ENCODE measurements at places on chromosomes 2 and 18.

DNA sequence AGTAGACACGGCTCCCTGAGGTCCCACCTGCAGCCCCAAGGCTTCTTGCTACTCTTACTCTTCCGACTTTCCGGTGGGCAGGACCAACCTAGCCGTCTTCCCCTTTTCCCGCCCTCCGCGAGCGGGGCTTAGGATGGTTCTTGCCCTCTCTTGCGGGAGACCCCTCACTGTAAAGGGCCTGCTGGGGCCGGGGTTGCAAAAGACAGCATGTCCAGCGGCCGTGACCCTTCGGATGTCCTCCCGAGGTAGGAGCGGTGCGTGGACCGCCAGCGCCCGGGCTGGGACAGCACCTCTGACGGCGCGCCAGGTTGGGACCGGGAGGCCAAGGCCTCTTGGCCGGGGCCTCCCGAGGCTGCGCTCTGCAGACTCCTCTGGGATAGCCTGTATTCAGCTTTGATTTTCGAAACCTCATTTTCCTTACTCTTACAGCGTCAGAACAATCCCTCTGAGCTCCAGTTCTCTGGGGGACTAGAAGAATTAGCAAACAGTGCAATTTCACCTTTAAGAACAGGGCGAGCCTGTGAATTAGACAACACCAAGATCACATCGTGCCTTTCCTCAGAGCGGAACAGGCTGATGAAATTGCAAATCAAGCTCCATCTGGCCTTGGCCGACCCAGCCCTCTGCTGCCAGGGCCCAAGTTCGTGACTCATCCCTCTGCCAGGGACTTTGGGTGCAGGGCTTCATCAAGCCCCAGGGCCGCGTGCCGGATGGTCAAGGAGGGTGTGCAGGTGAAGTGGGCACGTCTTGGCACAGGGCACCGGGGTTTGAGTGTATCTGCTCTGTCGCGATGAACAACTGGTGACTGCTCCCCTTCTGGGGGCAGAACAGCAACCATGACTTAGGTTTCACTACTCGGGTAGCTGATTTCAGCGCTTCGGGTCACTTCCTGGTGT, 777 bp downstream of the MOCOS start:
- no peak for DNase-seq

- DNase-seq, result no peak
Observed at GRCh38 chr2:103355287-103355686, 593.5 kb downstream of the TMEM182 start.

- no peak for DNase-seq
Observed at GRCh38 chr18:27780061-27780745, 396.7 kb downstream of the CDH2 start.

GRCh38 chr2:85744055-85744454, 9.7 kb upstream of the ATOH8 start:
- no peak for DNase-seq

- no peak for DNase-seq
Observed at GRCh38 chr18:172361-172760, 14.0 kb downstream of the USP14 start.

GRCh38 chr2:228658998-228659397, 477.5 kb upstream of the SPHKAP start:
- no peak for DNase-seq

DNA sequence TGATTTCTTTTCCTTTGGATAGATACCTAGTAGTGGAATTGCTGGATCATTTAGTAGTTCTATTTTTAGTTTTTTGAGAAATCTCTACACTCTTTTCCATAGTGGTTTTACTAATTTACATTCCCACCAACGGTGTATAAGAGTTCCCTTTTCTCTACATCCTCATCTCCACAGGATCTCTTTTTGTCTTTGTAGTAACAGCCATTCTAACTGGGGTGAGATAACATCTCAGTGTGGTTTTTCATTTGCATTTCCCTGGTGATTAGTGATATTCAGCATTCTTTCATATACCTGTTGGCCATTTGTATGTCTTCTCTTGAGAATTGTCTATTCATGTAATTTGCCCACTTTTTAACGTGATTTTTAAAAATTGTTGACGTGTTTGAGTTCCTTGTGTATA, 13.8 kb downstream of the RFTN2 start:
- no peak for DNase-seq

DNA sequence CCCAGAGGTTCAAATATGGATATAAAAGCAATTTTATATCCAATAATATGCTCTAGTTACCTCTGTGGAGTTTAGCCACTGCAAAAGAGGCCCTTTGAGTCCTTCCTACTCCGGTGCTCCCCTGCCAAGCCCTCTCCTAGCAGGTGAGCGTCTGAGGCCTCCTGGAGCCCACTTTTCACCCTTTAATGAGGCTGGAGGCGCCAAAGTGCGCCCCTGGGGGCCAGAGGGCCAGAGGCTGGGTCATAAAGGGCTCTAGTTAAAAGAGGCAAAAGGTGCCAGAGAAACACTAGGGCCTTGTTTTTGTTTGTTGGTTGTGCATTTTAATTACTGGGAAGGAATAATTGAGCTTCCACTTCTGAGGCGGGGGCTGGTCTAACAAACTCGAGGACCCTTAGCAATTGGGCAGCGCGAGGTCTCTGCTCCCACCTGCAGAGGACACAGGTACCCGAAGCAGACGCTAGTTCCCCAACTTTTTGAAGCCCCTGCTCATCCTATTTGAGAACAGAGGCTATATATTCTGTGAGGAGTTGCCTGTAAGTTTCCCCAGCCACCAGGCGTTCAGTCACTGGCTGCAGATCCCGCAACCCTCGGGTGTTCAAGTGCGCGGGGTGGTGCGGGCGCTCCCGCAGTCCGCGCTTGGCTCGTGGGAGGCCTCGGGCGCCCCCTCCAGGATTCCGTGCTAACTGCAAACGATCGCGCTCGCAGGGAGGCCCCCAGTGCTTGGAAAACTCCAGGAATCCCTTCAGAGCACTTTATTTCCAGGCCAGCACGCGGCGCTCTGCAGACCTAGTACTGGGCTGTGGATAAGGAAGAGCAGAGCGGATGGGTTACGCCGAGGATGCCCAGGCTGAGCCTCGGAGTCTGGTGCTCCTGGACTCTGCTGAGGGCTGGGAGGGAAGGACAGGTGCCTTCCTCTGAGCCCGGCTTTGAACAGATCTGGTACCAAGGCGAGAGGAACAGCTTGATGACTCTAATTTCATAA, 14.1 kb downstream of the MSGN1 start:
- DNase-seq, result peak; percentile 69

DNA sequence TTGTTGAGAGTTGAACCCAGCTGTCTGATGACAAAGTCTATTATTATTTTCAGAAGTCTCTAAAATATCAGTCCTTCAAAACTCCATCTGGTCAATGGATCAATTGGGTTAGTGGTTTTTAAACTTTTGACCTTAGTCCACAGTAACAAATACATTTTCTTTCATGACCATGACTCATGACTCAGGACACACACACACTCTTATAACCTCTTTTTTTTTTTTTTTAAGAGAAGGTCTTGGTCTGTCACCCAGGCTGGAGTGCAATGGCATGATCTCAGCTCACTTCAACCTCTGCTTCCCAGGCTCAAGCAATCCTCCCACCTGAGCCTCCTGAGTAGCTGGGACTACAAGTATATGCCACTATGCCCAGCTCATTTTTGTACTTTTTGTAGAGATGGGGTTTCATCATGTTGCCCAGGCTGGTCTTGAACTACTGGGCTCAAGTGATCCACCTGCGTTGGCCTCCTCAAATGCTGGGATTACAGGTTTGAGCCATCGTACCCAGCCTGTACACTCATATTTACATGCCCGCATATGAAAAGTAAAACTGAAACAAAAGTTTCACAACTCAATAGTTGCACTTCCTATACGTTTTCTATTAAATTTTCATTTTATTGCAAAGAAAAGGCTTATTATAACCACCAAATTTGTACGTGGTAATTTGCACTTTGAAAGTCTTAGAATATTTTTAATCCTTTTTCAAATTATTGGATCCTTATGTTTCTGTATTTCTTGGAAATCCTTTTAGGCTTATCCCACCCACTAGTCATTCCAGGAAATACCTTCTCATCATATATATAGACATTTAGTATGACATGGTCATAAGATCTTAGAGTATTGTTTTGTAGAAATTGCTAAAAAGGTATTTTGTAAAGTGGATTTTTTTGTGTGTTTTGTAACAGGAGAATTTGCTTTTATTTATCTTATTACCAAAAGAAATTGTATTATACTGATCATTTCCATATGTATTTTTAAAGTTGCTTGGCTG, 199.0 kb downstream of the LPIN1 start:
- no peak for DNase-seq

GRCh38 chr2:47631792-47632398, 151.1 kb upstream of the MSH6 start:
- DNase-seq, result peak; percentile 18

- DNase-seq, result no peak
Observed at GRCh38 chr2:122530814-122531213, 775.4 kb downstream of the TSN start.

DNA sequence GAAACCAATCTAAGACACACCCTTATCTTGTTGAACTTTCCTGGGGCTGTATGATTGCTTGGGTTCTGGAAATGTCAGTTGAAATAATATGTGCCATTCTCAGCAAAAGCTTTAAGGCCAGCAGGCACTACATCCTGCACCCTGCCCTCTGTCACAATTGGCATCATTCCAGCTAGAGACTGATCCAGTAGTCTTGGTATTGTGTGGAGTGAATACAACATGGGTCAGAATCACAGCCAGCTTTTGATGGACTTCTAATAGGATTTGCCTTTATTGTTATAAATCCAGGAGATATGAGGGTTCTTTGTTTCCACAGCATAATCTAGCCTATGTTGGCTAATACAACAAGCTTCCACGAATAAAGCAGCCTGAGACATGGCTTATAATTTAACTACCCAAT, 617.0 kb upstream of the CDH2 start:
- no peak for DNase-seq

GRCh38 chr2:4464634-4465266, 761.4 kb downstream of the DCDC2C start:
- no peak for DNase-seq

GRCh38 chr2:133341575-133341974, 226.7 kb downstream of the NCKAP5 start:
- DNase-seq, result no peak

GRCh38 chr18:56627991-56628390, 10.4 kb downstream of the TXNL1 start:
- no peak for DNase-seq

DNA sequence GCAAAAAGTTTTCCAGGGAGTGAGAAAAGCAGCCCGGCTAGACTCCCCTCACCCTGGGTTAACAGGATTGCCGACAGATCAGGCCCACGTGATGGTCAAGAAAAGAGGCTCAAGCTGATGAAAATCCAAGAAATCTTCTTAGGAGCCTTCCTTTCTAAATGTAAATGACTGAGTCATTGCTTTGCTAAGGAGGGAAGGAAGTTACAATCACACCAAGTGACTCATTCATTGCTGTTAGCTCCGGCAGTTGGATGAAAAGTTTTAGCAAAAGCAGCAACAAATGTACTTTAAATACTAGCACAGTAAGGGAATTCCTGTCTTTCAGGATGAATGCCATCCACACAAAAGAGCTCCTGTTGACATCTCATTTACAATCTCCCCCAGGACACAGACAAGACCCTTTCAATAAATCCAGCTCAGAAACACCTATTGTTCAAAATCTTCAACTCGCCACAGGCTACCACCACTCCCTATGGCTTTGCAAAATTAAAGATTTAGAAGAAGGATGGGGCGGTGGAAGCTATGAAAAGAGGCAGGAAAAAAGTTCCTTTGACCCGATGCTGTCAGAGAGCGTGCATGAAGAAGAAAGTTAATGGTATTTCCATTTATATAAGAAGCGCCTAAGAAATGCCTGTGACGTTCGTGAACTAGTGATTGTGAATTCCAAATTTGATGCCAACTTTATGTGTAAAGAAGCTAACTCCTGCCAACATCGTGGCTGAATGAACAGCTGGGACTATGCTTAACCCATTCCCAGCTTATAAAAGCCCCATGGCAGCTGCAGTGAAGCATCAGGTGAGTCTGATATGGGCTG, 153.7 kb downstream of the TGIF1 start:
- no peak for DNase-seq

DNA sequence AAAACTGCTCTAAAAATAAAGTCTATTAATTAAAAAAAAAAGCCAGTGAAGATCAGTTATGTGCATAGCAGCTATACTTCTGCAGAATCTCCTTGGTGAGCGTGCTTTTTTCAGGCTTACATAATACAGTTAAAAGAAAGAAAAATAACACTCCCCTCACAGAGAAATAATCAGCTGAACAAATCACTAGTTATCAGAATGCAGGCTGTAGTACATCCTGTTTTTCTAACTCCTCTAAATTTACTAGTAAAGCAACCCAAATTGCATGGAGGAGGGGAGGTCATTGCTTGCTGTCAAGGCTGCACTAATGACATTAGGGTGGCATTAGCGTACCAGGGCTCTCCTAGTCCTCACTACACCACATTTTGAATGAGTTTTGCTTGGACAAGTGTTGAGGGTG, 192.2 kb downstream of the PLCL1 start:
- DNase-seq, result no peak

DNA sequence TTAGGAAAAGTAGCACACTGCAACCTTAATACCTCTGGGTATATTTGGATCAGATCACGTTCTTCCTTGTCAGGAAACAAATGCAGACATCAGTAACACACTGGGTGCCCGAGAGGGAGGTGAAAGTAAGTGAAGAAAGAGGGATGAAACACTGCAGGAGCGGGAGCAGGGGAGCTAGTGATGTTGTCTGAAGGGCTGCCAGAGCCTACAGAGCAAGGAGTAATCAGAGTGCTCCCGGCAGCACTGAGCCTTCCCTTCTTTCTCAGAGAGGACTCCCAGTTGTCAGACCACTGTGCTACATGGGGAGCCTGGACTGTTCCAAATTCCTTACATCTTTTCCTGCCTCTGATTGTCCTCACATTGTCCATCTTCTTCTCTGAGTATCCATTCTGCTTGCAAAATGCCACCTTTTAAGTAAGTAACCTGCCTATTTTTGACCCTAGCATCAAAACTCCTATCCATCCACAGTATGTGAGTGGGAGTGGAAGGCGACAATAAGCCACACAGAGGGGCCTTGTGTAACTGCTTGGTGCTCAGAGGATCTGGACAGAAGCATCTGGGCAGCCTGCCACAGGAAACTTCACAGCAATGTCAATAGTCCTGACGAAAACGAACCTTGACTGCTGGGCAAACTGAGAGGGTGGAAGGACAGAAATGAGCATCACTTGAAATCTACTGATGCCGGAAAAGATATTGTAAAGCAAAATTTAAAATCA, 10.8 kb upstream of the NAB1 start:
- peak; percentile 15 for DNase-seq

DNA sequence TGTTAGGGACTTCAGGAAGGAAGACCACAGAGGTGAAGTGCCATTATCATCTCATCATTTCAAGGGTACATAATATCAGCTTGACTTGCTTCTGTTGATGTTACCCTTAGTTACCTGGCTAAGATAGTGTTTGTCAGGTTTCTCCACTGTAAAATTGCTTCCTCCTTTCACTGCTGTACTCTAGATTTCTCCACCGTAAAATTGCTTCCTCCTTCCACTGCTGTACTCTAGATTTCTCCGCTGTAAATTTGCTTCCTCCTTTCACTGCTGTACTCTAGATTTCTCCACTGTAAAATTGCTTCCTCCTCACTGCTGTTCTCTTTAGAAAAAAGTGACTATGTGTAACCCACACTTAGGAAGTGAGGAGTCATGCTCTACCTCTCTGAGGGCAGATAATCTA, 1460.3 kb downstream of the SUCLG1 start:
- DNase-seq, result no peak

GRCh38 chr2:187124529-187124928, 275.6 kb upstream of the ZSWIM2 start:
- no peak for DNase-seq

GRCh38 chr2:96110621-96111256, 5.6 kb downstream of the ADRA2B start:
- no peak for DNase-seq

- no peak for DNase-seq
Observed at GRCh38 chr2:20092226-20092900, 40.9 kb upstream of the LAPTM4A start.

- DNase-seq, result no peak
Observed at GRCh38 chr2:168658706-168659105, 143.7 kb upstream of the NOSTRIN start.

Data from nucleus accumbens (tissue), 56 donors.